WTC11 (cell line): ENCODE measurements at places on chromosomes 11 and 22. TPM values are rescaled to one million over a fixed set of nuclear protein-coding genes. Genes with fewer than 3 reads are reported as not detected.

The SCUBE2 gene
- 0.64 to 1.9 TPM (median 1.2 TPM) in 3 replicates for total RNA-seq

GRCh38 chr11:96294289-96294688, 48.7 kb downstream of the MAML2 start:
- DNase-seq, result no peak

GRCh38 chr11:108498816-108499408, 728 bp upstream of the POGLUT3 start:
- DNase-seq, result peak; percentile 25

DNA sequence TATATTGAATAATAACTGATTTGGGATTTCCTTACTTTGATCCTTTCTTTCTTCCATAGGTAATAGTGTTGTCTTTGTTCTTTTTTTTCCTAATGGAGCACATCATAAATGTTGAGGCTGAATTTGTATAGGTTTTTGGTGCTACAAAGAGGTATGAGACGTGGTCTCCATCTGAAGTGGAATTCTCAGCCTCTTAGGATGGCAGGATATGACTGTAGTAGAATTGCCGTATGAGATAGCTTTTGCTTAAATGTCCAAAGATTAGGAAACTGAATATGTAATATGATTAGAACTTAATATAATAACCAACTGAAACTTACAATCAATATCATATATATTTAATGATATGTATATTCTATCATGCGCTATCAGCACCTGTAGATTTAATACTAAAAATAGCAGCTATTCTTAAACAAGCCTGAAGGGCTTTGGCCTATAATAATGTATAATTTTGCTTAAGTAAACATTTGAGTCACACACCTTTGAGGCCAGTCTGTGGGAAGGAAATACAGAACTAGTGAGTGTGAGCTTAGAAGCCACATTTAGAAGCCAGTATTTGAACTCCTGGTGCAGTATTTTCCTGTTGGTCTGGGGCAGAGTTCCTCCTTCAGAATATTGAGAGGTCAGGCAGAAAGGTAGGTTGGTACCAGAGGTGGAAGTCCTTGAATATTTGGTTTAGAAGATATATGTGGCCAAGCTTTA, 62.6 kb downstream of the SWAP70 start:
- no peak for DNase-seq

The IGF2 gene
- total RNA-seq, result 1.5 to 2.7 TPM (median 2.6 TPM) in 3 replicates
